ENCODE measurements at places on chromosomes 13 and 19.

- no peak for DNase-seq
These were observed 4.0 kb upstream of the UBE2M start for GRCh38 chr19:58562122-58563033.

- no peak for DNase-seq
These were observed 468.9 kb downstream of the KLF12 start for GRCh38 chr13:73665261-73665660.

DNA sequence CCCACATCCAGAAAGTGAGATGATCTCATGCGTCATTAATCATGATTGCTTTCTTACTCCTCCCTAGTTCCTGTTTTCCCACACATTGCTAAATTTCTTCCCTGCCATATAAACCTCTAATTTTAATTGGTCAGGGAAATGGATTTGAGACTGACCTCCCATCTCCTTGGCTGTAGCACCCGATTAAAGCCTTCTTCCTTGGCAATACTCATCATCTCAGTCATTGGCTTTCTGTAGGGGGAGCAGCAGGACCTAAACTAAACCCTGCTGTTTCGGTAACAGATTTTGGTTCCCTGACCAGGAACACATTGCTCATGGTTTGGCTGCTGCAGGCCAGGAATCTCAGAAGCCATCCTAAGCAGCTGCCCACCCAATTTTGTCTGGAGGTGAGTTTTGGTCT is 61.7 kb downstream of the SPRYD7 start:
- no peak for DNase-seq

- no peak for DNase-seq
These were observed 3.5 kb downstream of the SSC5D start for GRCh38 chr19:55491546-55492360.

DNA sequence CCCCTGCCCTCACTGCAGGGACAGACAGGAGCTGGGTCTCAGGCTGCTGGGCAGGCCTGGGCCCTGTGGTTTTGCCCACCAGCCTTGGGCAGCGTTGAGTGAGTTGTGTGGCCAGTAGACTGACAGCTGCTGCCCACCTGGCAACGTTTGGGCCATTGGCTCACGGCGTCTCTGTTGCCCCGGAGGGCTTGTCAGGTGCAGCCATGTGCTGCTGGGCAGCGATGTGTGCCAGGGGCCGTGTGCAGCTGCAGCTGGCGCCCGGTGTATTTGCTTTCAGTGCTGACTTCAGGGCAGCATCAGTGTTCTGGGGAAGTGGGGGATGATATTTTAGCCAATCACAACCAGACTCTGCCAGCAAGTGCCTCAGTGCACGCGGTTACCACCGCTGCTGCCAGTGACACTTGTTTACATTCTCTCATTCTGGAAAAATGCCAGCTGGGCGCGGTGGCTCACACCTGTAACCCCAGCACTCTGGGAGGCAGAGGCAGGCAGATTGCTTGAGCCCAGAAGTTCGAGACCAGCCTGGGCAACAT is 10.6 kb downstream of the FZR1 start:
- DNase-seq: peak; percentile 92

- no peak for DNase-seq
These were observed 40.6 kb upstream of the GJB6 start for GRCh38 chr13:20272588-20273171.

GRCh38 chr13:77460195-77460594 is 75.3 kb upstream of the SCEL start:
- DNase-seq: no peak

- no peak for DNase-seq
These were observed 1022.5 kb downstream of the PCDH9 start for GRCh38 chr13:66207610-66208009.

- no peak for DNase-seq
These were observed 717.9 kb downstream of the DIAPH3 start for GRCh38 chr13:59445812-59446211.

GRCh38 chr13:47288546-47288945 is 391.7 kb upstream of the HTR2A start:
- no peak for DNase-seq

GRCh38 chr13:94548821-94549231 is 47.1 kb downstream of the TGDS start:
- peak; percentile 63 for DNase-seq

- DNase-seq: no peak
These were observed 1.3 kb upstream of the CD22 start for GRCh38 chr19:35327642-35328041.

- peak; percentile 20 for DNase-seq
These were observed 859.1 kb downstream of the DIAPH3 start for GRCh38 chr13:59304596-59304995.

GRCh38 chr13:25840261-25840660 is 211.6 kb downstream of the SHISA2 start:
- DNase-seq: no peak

- no peak for DNase-seq
These were observed 47.7 kb upstream of the SPATA13 start for GRCh38 chr13:24112791-24113190.

GRCh38 chr13:38998739-38999138 is 8.1 kb upstream of the STOML3 start:
- no peak for DNase-seq

- no peak for DNase-seq
These were observed 244.8 kb downstream of the COG6 start for GRCh38 chr13:39900106-39900750.

DNA sequence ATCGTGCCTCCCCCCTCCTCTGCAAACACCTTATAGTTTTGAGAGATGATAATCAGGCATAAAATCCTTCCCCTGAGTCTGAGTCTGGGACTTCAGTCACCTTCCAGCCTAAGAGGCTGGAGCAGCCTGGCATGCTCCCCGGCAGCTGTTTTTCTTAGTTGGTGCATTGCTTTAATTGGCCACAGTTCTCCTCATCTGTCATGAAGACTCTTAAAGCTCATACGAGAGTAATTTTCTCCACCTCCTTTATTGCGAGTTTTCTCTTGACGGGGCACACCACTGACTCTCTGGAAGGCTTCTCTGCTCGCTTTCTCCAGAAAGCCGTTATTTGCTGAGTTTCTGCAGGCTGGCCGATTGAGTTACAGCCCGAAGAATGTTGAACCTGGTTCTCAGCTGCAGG is 310.5 kb downstream of the ATP8A2 start:
- no peak for DNase-seq

DNA sequence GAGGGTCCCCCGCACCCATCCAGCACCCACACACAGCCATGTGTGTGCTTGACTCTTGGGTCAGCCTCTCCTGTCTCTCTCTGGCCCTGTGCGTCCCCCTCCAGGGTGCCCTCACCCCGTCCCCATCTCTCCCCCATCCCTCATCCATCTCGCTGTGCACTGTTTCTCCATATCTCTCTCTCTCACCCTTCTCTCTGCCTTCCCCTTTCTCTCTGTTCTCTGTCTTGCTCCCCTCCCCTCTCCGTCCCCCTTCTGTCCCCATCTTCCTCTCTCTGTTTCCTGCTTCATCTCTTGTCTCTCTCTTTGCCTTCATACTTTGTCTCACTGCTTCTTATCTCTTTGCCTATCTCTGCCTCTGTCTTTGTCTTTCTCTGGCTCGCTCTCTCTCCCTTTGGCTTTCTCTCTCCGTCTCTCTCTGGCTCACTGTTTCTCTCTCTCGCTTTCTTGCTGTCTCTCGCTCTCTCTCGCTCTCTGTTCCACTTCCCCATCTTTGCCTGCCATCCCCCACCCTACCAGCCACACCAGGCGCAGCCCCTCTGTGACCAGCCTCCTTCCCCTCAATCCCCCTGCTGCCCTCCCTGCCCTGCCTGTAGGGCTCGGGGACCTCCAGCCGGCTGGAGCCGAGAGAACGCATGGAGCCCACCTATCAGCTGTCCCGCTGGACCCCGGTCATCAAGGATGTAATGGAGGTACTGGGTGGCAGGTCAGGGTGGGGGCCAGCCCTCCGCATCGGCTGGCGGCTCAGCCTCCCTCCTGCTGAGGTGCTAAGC is 8.9 kb downstream of the STXBP2 start:
- no peak for DNase-seq

DNA sequence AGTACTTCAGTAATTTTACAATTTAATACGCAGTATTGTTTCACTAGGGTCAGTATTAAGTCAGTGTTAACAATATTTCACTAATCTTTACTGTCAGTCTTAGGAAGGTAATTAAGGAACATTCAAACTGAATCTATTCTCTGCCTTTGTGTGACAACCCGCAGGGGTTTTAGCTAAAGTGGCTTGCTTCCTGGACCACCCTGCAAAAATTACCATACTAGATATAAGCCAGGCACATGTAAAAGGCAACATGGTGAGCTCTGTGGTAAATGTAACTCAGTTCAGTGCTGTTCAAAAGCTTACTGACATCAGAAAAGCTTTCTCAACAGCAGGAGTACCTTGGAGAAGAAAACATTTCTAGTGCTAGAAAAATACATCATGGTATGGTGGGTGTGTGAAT is 116.7 kb downstream of the FREM2 start:
- peak; percentile 27 for DNase-seq

GRCh38 chr13:75749407-75749806 is 113.3 kb downstream of the LMO7 start:
- DNase-seq: peak; percentile 13

GRCh38 chr13:22103046-22104027 is 432.5 kb downstream of the FGF9 start:
- no peak for DNase-seq

- no peak for DNase-seq
These were observed 9.9 kb downstream of the PPFIA3 start for GRCh38 chr19:49129238-49129583.

- DNase-seq: no peak
These were observed at the start of gene C19orf67 for GRCh38 chr19:14085309-14085995. TSS of gene C19orf67 (minus strand) at chr19:14085783. CDS start at chr19:14085627, 156 bp downstream.

- no peak for DNase-seq
These were observed 232.6 kb upstream of the GPC6 start for GRCh38 chr13:92994056-92994455.

GRCh38 chr13:41236369-41236768 is 27.0 kb downstream of the MTRF1 start:
- DNase-seq: no peak

DNA sequence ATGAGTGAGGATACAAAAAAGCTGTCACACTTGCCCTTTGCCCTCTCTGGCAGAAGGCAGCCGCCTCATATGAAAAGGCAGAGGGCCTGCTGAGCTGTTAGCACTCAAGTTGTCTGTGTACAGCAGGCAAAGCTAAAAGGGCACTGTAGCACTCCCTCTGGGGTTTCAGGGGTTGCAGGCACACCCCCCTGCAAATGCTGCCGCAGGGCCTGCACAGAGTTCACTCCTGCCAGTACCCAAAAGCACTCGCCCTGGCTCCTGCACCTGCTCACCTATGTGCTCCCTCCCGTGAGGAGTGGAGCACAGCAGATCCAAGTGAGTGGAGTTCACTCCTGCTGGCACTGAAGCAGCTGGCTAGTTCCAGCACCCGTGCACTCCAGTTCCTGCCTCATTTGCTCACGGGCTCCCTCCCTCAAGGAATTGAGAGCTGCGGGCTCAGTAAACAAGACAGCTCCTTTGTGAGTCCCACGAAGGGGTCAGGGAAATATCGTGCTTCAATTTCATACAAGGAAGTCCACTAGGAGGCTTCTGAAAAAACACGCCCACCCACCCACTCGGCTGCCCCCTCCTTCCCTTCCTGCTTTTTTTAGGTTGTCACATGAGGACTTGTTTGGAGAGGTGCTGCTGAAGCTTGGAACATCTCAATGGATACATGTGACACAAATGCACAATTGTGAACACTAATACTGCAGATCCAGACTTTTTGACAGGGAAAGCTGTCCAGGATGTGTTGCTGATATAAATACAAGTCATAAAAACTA is 9.9 kb upstream of the RCBTB2 start:
- DNase-seq: peak; percentile 46

DNA sequence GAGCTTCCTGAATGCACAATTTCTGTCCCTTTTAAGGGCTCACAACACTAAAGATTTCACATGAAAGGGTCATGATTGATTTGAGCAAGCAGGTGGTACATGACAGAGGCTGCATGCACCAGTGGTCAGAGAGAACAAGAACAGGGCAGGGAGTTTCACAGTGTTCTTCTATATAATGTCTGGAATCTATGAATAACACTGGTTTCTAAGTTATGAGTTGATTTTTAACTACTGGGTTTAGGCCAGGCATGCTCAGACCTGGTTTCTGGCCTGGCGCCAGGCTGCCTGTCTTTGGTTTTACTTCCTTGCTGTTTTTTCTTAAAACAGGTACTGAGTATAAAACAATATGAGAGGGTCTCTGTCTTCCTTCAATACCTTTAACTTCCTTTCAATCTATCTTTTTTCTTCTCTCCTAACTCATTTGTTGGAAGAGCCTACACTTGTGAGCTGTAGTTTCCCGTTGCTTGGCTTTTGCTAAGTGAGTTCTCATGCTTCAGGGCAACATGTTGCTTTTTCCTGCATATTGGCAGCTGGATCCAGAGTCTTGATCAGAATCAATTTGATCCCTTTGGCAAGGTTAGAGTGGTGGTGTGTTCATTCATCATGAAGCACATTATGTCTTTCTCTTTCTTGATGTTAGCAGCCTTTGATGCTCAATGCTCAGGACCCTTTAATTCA is 38.5 kb upstream of the FGF14 start:
- peak; percentile 69 for DNase-seq

DNA sequence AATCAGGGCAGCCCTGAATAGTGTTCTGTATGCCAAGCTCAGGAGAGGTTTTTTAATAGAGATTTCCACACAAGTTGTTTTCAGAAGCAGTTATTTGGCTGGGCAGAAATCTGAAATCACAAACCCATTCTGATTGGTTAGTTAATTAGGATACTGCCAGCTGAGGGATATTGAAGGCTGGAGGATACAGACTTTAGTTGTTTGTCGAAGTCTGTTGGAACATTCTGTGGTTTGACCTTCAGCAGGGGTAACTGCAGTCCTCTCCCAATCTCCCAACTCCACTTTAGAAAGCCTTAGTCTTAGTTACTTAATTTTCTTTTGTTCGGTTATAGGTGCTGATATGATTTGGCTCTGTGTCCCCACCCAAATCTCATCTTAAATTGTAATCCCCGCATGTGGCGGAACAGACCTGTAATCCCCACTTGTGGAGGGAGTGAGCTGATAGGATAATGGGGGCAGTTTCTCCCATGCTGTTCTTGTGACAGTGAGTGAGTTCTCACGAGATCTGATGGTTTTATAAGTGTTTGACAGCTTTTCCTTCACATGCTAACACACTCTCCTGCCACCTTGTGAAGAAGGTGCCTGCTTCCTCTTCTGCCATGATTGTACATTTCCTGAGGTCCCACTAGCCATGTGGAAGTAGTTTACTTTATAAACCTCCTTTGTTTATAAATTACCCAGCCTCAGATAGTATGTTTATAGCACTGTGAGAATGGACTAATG is 169.2 kb downstream of the GPC5 start:
- DNase-seq: no peak

- DNase-seq: no peak
These were observed 311.3 kb downstream of the DLEU7 start for GRCh38 chr13:50531917-50532899.

All from NCI-H345 (cell line).